ENCODE measurements at places on chromosomes 16 and 17. TPM values are rescaled to one million over a fixed set of nuclear protein-coding genes. Genes with fewer than 3 reads are reported as not detected.
A peak's percentile ranks its signal among the peaks of the same experiment; 100 is the strongest.

GRCh38 chr16:85628645-85629044, 15.5 kb downstream of the GSE1 start:
- no peak for DNase-seq

GRCh38 chr16:84790301-84790700, 29.5 kb upstream of the CRISPLD2 start:
- no peak for DNase-seq

- DNase-seq: no peak
Observed at GRCh38 chr17:78488867-78489634, 88.1 kb downstream of the DNAH17 start.

DNA sequence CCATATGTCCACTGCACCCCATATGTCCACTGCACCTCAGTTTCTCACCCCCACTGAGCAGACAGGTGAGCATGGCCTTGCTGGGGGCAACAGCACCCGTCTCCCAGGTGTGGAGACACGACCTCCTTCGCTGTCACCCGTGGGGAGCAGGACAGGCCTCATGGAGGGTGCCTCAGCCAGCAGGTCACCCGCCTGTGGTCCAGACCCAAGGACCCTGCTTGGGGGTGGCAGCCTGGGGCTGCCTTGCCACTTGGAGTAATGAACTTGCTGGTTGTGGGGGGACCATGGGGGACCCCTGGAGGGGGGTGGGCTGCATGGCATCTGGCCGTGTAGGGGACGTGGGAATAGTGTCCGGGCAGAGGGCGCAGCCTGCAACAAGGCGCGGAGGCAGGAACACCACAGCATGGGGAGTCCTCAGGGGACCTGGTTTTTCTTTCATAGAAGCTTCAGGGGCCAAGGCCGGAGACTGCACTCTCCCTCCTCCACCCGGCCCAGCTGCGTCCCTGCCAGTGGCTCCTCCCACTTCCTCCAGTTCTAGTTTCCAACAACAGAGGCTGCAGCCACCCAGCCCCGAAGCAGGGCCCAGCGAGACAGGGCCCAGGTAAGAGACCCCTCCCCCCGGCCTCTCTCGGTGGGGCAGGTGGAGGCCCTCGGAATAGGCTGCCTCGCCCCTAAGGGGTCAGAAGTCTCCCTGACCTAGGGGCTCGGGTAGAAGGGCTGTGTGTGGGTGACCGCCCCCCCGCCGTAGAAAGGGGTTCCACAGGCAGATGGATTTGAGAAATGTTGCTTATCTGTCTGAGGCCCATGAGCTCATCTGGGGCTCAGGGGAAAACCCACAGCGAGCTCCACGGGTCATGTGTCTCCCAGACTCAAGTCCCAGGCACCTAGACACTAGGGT, at the start of gene NHLRC4:
Gene NHLRC4, plus strand, starts transcription at position 531 of the 898 bp plus-strand sequence. CDS start 1,043 bp downstream, outside the sequence.
- no peak for DNase-seq

GRCh38 chr17:15456972-15457722, 10.3 kb downstream of the CDRT4 start:
- peak; percentile 88 for DNase-seq

Gene MMD
- total RNA-seq: 14.1 TPM
